ENCODE measurements at places on chromosomes 7 and 10.
A peak's percentile ranks its signal among the peaks of the same experiment; 100 is the strongest.

GRCh38 chr10:84659027-84659426, 330.6 kb downstream of the CCSER2 start:
- DNase-seq, result no peak

GRCh38 chr10:98848361-98848760, 387.3 kb downstream of the HPSE2 start:
- DNase-seq, result no peak

DNA sequence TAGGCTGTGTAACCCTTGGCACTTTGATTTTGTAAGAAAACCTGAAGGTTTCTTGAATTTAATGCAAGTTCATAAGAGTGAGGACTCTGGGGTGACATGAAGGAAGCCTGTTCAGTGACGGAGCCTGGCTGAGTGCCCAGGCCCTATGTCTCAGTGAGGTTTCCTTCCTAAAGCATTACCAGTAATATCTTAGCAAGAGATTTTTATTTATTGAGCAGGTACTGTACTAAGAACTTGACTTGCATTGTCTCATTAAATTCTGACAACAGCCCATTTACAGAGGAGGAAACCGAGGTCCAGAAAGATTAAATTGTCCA, 197.2 kb downstream of the HECW1 start:
- DNase-seq, result no peak

- DNase-seq, result no peak
These were observed 48.5 kb upstream of the OSBPL3 start for GRCh38 chr7:25028370-25029021.

DNA sequence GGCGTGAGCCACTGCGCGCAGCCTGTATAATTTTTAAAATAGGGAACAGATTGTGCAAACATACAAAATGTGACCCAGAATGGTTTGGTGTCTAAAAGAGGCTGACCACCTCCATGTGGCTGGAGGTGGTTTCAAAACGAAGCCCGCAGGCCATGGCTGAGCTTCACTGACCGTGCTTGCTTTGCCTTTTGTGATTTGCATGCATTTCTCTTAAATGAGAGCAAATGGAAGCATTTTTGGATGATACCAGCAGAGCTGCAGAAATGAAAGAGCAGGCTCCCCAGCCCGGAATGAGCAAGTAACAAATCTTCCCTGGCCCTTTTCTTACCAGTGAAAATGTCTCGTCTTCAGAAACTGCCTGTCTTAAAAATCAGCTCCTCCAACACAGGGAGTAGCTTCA, 239.9 kb downstream of the CAMK1D start:
- DNase-seq, result no peak

GRCh38 chr10:78316451-78316931, 282.8 kb downstream of the RPS24 start:
- DNase-seq, result peak; percentile 11

DNA sequence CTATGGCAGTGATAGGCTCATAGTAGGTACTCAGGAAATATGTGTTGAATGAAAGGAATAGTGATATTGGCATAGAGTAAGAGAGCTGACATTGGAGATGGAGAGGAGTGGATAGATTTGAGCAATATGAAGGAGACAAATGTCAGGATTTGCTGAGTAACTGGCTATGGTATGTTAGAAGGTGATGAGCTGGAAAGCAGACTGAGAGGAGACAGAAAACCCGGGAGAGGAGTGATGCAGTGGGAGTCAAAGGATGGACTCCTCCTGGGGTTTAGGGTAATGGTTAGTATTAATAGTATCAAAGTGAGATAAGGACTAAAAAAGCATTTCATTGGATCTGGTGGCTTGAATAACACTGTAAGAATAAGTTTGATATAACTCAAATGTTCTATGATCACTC, 64.8 kb downstream of the CD36 start:
- DNase-seq, result no peak

GRCh38 chr7:132080467-132080866, 495.8 kb downstream of the PLXNA4 start:
- DNase-seq, result no peak

GRCh38 chr7:151853896-151854719, 22.8 kb downstream of the PRKAG2 start:
- no peak for DNase-seq

GRCh38 chr7:115693779-115694178, 336.8 kb downstream of the TFEC start:
- no peak for DNase-seq

DNA sequence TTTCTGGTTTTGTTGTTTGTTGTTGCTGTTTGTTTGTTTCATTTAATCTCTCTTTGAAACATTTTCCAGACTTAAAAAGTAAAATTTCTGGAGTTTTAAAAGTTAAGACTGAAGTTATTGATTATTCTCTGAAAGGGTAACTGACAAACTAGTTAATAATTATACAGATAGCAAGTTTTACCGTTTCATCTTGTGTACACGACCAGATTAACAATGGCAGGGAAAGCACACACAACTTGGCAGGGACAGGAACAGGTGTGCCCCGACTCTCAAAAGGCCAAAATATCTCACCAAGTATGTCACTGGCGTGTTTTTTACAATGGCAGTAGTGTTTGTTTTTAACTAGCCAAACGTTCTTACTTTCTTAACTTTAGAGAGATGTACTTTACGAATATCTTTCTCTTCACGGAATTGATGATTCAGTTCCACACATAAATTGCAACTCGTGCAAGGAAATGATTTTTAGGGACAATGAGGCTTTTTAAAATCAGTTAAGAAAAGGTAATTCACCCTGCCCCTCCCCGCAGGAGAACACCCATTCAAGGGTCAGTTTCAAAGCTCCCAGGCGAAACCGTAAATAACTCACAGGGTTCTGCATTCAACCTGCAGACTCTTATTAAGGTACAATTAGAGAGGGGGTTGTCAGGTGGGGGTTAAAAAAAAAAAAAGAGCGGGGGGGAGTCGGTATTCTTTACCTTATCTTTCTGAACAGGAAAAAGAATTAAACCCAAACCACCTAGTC, 3.5 kb downstream of the CTBP2 start:
- DNase-seq, result no peak

- DNase-seq, result no peak
These were observed 18.0 kb downstream of the TAS2R40 start for GRCh38 chr7:143239813-143240212.

- DNase-seq, result no peak
These were observed 310.6 kb downstream of the SEMA3D start for GRCh38 chr7:84876061-84876821.

DNA sequence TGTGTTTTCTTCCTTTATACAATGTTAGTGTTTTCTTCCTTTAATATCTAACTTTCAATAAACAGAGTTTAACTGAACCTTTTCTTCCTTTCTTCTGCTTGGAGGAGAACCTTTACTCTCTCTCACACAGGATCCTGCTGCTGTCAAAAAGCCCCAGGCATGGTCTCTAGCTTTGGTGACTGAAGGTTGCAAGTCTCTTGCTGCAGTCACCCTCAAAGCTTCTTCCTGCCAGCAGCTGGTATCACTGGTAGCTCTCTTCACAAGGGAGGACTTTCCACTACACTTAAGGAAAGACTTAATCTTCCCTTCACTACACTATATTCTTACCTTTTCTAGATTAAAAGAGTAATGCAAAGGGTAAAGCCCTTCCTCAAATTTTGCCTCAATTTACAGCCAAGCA, 153.4 kb downstream of the SGMS1 start:
- DNase-seq, result no peak

DNA sequence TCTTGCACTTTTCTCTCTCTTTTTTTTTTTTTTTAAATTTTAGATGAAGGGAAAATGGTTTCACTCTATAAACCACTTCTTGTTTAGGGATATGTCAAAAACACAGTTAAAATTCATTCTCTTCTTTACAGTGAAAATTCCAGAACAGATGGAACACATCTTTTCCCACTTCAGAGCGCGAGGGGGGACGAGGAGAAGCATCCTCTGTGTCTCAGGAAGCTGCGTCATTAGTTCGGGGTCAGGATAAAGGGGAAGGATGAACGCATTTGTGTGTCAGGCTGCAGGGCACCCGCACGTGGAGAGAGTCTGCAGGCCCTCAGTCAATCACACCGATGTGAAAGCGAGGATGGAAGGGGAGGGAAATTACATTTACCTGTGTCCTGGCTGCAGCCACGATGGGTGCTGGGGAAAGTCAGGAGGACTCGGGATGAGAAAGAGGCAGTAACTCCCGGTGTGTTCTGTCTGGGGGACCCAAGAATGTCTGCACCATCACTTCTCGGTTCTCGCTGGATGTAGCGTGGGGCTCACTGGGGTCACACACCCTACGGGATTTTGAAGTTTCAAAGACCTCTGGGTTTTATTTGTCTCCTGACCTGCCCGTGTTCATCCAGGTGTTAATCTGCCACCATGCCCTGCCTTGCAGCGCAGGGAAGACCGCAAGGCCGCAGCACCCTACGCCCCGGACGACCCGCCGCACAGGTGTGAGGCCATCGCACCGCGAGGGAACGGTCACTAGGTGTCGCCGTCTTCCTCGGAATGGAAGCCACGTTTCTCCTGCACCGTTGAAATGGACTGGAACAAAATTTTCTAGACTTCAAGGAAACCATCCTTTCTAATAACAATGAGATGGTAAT, 66.7 kb upstream of the PITRM1 start:
- peak; percentile 90 for DNase-seq

DNA sequence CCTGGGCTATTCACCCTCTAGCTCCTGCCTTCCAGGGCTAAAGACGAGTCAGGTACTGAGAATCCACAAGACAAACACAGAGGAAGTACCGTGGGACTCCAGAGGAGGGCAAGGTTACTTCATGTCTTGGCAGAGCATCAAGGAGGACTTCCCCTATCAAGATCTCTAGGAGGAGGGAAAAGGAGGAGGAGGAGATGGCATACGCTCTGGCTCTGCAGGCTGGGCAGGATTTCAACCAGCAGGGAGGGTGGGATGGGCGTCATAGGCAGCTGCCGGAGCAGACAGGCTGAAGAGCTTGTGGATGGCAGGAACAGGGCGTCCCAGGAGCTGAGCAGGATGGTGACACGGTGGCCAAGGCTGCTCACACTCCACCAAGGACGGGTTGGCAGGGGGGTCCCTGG, 21.3 kb downstream of the MDH2 start:
- no peak for DNase-seq

DNA sequence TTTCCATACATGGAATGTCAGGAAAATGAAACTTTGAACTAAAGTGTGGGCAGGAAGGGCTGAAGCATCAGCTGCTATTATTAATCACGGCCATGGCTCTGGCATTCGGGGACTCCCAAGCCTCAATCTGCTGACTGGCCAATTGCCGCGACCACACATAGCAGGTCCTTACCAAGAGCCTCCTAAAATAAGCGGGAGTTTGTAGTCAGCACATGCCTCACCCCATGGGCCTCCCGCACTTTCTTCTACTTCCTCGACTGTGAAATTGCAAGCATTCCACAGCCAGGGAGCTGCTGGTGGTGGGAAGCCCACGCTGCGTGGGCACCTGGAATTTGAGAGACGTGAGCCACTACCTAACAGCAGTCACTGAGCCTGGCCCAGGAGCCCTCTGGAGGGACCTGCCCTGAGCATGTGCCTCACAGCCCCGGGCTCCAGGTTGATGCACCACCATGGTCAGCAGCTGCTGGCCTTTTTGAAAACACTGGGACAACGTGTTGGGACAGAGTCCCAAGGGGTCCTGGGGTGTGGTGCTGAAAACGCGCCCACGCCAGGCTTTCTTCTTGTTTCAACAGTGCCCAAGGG, 211.4 kb downstream of the TNS3 start:
- no peak for DNase-seq

DNA sequence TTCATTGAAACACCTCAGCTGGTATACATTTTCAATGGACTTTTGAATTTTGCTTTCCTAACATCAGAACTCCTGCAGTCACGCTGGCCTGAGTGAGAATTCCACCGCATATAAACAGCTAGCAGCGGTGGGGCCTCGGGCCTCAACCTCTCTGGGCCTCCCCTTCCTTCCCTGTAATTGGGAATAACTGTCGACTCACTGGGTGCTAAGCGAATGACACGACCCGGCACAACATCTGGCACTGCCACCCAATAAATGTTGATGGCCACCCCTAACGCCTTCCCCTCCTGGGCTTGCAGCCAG, 670 bp downstream of the RCC1L start:
- DNase-seq, result no peak

DNA sequence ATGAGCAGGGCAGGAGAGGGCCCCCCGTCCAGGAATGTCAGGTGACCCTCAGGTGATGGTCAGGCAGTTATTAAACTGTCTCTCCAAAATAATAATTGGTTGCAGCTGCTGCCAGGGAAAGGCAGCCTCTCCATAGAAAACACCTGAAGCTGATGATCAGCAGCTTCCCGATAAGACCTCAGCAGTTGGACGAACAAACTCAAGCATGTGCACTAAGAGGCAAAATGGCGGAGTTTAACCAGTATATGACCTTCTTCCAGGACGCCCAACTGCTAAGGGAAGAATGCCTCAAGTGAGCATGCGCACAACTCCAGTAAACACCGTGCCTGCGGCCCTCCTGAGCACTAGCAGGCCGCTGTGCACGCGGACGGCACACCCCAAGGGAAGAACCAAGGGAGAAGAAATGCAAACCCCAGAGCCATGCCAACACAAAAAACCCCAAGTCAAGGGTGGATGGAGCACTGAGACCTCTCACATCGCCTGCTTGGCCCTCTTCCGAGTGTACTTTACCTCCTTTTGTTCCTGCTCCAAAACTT, 38.9 kb upstream of the ADARB2 start:
- DNase-seq, result no peak

GRCh38 chr10:111990734-111991133, 192.8 kb downstream of the GPAM start:
- no peak for DNase-seq

DNA sequence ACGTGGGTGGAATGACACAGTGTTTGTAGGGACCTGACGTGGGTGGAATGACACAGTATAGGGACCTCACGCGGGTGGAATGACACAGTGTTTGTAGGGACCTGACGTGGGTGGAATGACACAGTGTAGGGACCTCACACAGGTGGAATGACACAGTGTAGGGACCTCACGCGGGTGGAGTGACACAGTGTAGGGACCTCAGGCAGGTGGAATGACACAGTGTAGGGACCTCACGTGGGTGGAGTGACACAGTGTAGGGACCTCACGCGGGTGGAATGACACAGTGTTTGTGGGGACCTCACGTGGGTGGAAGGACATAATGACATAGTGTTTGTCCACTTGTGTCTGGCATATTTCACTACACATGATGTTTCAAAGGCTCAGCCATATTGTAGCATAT, 19.3 kb downstream of the PPP2R2D start:
- DNase-seq, result no peak

DNA sequence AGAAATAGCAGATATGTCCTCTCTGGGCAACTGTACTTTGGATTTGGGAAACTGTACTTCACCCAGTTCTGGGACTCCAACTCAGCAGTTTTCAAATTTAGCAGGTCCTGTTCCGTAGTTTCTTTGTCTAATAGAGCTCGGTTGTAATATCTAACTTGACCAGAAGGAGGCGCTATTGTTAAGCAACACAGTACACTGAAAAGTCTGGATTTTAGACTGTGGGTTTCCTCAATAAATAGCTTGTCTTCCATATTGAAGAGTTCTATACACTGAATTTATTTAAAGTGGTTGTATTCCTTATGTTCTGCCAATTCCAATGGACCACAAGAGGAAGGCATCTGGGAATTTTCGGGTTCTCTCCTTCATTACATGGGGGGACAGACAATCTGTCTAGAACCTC, 39.8 kb downstream of the ELFN1 start:
- DNase-seq, result no peak

DNA sequence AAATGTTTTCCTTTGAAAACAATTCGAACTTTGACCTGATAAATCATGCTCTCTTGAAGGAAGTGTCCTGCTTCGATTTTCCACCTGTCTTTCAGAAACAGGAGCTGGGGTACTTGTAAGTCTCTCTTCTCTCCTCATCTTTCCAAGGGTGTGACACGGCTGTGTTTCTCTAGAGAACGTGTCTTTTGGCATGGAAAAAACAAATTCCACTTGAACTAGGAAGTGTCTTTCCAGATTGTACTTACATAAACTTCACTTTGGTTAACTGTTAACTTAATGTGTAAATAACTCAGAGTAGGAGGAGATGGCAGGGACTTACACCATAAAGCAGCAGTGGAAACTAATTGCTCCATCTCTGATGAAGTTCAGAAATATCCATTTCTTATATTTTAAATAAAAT, 4.2 kb upstream of the CALCR start:
- DNase-seq, result no peak

Data from activated CD8-positive, alpha-beta memory T cell treated with anti-CD3 and anti-CD28 coated beads for 24 hours (primary cell).